Dermis microvascular lymphatic vessel endothelial cell (primary cell): ENCODE measurements at places on chromosomes 5 and 9. TPM values are rescaled to one million over a fixed set of nuclear protein-coding genes. Genes with fewer than 3 reads are reported as not detected.

- DNase-seq, result no peak
Measured at GRCh38 chr5:115510145-115510645, 34.4 kb downstream of the FEM1C start.

DNA sequence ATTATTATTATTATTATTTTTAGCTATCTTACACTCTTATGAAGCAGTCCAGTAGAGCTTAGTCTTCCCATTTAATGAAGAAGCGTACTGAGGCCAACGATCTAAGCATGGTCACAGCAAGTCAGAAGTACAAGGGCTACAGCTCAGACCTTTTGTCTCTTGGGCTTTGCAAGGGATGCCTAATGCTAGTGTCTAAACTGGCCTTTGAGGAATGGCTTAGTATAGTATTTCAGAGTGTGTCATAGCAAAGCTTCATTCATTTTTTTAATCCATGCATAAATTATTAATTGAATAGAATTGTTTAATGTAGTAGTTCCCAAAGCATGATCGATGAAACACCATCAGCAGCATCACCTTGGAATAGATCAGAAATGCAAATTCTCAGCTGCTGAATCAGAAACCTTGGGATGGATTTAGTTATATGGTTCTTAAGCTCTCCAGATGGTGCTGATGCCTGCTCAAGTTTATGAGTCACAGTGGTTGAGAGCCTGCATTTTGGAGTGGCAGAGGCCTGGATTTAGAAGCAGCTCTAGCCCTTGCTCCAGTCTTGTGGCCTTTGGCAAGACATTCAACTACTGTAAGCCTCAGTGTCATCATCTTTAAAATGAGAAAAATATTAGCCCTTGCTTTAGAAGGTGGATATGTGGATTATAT, 6.1 kb downstream of the IL12B start:
- no peak for DNase-seq

DNA sequence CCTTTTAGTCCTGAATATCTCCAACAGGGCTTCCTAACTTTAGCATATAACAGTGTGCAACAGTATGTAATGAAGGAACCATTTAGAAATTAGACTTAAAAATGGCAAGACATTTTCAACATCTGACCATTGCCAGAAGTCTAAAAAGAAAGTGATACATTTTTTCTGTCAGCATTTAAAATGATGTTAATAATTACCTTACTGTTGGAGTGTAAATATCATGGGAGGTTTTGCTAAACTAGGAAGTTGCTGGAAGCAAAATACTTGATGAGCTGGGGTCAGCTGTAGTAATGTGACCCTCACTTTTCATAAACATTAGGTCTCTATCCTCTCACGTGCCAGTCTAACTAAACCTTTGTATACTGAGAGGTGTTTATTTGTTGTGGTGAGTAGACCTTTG, 68.8 kb downstream of the NTRK2 start:
- no peak for DNase-seq

- DNase-seq, result no peak
Measured at GRCh38 chr5:59037453-59037852, 454.6 kb downstream of the RAB3C start.

DNA sequence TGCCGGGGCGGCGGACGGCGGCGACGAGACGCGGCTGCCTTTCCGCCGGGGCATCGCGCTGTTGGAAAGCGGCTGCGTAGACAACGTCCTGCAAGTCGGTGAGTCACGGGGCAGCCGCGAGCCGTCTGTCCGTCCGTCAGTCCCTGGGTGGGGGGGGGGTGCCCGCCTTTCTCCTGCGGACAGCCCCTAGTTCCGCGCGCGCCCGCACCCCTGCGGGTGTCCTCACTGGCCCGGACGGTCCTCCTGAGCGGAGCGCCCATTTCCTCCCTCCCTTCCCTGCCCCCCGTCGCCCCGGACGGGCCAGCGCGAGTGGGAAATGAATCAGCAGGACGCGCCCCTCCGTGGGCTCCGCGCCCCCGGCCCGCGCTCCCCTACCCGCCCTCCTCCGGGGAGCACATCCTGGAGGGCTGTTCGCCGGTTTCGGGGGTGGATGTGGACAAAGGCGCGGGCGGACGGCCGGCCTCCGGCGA, 828 bp downstream of the ZSWIM6 start:
- peak; percentile 78 for DNase-seq

- DNase-seq, result no peak
Measured at GRCh38 chr9:80020530-80020929, 448.8 kb downstream of the TLE4 start.

The SLC4A9 gene
- total RNA-seq, result not detected in 2 replicates

The ACTBL2 gene
- total RNA-seq, result not detected in 2 replicates

The GCNT1 gene
- 3.1 and 6.3 TPM in 2 replicates for total RNA-seq
